Endothelial cell (in vitro differentiated cells): ENCODE measurements at places on chromosomes 4 and X.

GRCh38 chr4:160276785-160277325 is 1174.0 kb downstream of the RAPGEF2 start:
- no peak for DNase-seq

DNA sequence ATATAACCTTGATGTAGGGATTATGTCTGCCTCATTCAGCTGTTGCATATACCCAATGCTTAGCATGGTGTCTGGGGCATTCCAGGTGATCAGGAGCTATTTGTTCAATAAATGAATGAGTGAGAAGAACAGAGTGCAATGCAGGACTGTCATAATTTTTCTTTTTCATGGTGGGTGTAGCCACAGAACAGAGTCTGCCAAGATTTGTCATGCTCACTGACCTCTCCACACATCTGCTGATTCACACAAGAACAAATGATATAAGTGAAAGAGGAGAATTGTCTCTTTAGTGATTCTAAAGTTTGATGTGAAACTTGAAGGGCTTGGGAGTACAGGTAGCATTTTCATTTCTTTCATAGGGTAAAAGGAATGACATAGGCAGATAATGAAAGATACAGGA is 64.4 kb upstream of the TEX13D start:
- DNase-seq, result no peak

GRCh38 chrX:23505531-23506303 is 161.6 kb upstream of the PRDX4 start:
- DNase-seq, result no peak

GRCh38 chr4:41212616-41213203 is 1.6 kb downstream of the APBB2 start:
- peak; percentile 37 for DNase-seq

- peak; percentile 87 for DNase-seq
Observed at GRCh38 chrX:149938881-149939654, 777 bp upstream of the EOLA2 start.

GRCh38 chrX:133151336-133151735 is 54.4 kb upstream of the USP26 start:
- no peak for DNase-seq

GRCh38 chrX:43870758-43871419 is 11.4 kb downstream of the MAOB start:
- DNase-seq, result no peak

GRCh38 chr4:10203851-10204250 is 87.3 kb upstream of the WDR1 start:
- DNase-seq, result no peak

DNA sequence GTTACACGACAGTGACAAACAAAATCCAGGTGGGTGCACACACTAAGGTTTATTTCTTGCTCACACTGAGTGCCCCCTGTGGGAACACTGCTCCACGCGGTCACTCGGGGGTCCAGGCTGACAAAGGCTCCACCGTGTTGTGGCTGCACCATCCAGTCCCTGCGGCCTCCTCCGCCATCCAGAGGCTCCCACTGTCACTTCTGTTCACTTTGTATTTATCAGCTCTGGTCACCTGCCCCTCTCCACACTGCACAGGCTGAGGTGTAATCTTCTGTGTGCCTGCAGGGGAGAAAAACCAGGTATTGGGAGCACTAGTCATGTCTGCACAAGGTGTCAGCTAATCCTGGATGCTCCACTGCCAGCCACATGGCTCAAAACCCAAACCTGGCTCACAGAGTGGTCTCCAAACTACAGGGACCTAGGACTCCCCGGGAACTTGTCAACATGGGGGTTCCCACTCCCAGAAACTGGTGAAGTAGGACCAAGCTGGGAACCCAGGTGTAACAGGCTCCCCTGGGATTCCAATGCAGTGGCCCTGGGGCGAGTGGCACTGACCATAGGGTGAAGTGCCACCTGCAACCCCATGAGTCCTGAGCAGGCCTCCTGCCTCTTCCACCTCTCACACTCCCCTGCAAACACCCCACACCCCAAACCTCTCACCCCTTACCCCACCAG is 25.5 kb downstream of the HMX1 start:
- no peak for DNase-seq

- DNase-seq, result no peak
Observed at GRCh38 chr4:15963576-15963975, 601 bp upstream of the FGFBP2 start.

DNA sequence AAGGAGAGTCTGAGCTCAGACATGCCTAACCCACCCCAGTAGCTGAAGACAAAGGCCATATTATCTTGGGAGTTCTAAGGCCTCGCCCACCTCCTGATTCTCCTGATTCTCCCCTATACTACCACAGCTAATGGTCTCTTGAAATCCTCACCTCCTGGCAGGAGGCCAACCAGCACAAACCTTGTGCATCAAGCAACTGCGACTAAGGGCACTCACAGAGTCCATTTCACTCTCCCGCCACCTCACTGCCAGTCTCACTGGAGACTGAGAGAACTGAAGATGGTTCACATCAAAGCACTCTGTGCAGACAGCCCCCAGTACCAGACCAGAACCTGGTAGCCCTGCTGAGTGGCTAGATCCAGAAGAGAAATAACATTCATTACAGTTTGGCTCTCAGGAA is 102.1 kb upstream of the KLF8 start:
- no peak for DNase-seq

GRCh38 chr4:68324519-68325262 is 25.2 kb downstream of the YTHDC1 start:
- no peak for DNase-seq

- DNase-seq, result no peak
Observed at GRCh38 chrX:136862546-136862945, 18.0 kb downstream of the RBMX start.

DNA sequence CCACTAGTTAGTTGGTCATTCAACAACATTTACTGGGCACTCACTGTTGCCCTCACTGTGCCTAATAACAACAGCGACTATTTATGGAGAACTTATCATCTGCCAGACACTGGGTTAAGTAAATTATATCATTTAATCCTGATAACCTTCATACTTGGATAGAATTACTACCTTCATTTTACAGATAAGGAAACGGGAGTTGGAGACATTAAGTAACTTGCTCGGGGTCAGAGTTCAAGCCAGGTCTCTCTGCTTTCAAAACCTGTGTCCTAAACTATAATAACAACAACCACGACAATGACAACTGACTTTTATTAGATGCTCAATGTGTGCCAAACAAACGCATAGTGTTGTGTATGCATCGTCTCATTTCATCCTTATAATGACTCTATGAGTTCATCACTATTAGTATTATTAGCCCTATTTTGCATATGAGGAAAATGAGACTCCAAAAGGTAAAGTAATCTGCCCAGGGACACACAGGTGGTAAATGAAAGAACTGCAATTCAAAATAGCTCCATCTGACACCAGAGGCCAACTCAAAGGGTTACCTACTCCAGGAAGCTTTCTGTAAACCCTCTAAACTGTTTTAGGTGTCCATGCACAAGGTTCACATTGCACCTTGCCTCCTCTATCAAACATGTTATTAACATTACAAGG is 98.4 kb upstream of the ACSL4 start:
- no peak for DNase-seq

- DNase-seq, result no peak
Observed at GRCh38 chr4:7941965-7942496, 2.4 kb upstream of the AFAP1 start.

GRCh38 chr4:185013417-185014125 is 4.7 kb upstream of the HELT start:
- no peak for DNase-seq

DNA sequence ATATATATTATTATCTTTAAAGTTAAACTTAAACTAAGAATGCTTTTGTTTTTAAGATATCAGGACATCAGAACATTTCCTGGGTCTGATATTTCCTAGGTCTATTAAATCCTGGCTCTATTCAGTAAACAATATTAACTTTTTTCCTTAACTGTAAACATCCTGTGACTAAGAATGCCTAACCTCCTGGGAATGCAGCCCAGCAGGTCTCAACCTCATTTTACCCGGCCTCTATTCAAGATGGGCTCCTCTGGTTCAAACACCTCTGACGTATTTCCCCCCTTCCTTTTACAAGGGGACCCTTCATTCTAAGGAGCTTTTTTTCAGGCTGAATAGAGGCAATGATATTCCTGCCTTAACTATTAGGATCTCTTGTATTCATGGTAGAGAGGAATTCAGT is 35.8 kb upstream of the DYNLT3 start:
- DNase-seq, result no peak

GRCh38 chrX:96929036-96929435 is 45.3 kb downstream of the RPA4 start:
- no peak for DNase-seq

GRCh38 chr4:83436680-83437079 is 18.9 kb downstream of the HELQ start:
- DNase-seq, result no peak
